Endothelial cell (in vitro differentiated cells): ENCODE measurements at places on chromosomes 16 and 17.

DNA sequence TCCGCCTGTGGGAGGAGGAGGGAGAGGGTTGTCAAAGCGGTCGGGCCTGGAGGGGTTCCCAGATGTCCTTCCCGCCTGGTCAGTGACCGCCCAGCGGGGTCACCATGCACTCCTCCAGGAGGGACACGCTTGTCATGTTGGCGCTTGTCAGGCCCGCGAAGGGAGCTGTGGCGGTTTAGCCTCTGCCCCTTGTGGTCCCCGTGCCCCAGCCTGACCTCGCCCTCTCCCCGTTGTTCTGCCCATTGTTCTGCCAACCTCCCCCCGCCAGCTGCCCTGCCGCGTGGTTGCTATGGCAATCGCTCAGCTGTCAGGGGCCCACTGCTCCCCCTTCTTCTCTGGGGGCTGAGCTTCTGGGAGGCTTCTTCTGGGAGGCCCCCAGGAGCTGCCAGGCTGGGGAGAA is 146.4 kb upstream of the CIBAR2 start:
- DNase-seq: no peak

DNA sequence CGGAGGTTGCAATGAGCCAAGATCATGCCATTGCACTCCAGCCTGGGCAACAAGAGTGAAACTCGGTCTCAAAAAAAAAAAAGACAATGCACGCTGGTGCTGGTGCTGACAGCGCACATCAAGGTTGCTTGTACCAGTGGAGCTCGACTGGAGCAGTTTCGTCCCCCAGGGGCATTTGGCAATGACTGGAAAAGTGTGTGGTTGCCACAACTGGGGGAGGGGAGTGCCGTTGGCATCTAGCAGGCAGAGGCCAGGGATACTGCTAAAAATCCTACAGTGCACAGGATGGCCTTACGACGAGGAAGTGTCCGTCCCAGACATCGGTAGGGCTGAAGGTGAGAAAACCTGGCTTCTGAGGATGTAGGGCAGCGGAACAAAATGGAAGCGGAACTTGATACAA is 2.4 kb downstream of the MEAK7 start:
- DNase-seq: no peak

DNA sequence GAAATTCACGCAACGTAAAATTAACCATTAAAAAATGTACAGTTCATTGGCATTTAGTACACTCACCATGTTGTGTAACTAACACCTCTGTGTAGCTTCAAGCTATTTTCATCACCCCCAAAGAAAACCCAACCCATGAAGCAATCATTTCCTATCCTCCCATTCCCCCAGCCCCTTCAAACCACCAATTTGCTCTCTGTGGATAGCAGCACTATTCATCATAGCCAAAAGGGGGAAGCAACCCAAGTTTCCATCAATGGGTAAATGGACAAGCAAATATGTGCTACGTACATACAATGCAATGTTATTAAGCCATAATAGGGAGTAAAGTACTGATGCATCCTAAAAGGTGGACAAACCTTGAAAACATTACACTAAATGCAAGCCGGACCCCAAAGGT is 10.9 kb upstream of the KRT222 start:
- DNase-seq: no peak

- DNase-seq: no peak
These were observed 65.2 kb downstream of the ARSG start for GRCh38 chr17:68356520-68356919.

GRCh38 chr17:52465407-52465806 is 306.9 kb upstream of the CA10 start:
- no peak for DNase-seq
